ENCODE measurements at places on chromosomes 16 and 17.

DNA sequence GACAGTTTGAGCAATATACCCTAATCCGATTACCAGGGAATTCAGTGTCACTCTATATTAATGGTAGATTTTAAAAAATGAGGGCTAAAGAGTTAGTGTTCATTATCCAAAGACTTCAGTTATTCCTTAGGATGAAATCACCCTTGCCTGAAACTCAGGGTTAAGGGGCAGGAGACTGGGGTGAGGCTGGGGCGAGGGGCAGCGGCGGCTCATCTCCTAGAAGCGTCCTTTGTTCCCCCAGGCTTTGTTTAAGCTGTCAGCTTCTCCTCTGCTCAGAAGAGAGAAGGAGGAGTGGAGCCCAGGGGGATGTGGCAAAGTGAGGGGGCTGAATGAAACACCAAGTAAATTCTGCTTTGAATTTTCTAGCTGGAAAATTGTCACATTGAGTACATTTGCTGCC is 117.7 kb upstream of the ELAC2 start:
- no peak for DNase-seq

DNA sequence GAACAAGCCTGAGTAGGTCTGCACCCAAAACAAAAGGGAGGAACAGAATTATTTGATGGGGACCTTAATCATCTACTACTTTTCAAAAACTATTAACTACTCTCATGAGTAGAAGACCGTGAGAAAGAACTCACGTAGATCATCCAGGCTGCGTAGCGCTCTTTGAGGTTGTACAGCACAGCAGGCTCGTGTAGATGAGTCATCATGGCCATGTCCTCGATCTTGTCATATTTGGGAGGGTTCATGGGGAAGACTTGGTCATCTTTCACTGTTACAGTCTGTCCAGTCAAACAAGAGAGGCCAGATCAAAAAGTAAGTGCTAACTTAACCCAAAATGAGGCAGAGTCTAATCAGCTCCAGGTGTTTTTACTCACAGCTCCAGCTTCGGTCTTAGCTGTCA is 2.3 kb downstream of the MYH1 start:
- no peak for DNase-seq

DNA sequence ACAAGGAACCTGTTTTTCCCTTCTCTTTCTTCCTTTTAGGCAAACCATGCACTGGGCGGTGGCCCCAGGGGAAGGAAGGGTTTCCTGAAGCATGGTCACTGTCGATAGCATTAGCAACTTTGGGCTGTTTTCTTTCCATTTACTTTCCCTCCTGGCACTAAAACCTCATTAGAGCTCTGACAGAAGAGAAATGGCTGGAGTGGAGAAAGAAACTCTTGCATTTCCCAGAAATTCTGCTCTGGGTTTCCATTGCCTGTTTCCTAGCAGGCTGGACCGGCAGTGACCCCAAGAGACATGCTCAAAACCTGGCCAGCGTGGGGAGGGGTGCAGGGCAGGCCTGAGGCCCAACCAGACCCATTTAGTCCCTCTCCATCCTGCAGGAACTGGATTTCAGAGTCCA is 230.7 kb upstream of the CCL2 start:
- DNase-seq = no peak

- DNase-seq = no peak
Observed at GRCh38 chr17:10266296-10266876, 68.0 kb upstream of the GAS7 start.

DNA sequence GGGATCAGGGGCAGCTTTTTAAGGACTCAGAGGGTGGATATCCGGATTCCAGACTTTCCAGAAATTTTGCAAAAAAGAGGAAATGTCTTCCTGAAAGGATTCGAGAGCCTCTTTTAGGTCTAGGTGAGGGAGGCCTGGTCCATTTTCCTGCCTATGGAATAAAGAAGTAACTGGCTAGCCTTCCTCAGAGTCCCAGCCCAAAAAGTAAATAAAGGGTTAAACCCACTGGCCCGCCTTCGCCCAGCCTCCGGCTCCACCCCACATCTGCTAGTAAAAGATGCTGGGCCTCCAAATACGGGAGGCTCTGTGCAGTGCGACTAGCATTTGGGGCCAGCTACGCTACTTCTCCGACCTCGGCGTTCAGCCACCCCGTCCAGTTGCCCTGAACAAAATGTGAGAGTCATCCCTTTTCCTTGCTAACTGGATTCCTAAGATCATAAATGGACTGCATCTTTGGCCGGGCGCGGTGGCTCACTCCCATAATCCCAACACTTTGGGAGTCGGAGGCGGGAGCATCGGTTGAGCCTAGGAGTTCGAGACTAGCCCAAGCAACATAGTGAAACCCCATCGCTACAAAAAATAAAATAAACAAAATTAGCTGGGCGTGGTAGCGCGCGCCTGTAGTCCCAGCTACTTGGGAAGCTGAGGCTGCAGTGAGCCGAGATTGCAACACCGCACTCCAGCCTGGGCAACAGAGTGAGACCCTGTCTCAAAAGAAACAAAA is 824 bp upstream of the MPP2 start:
- DNase-seq = no peak

- no peak for DNase-seq
Observed at GRCh38 chr16:14202095-14202494, 131.0 kb downstream of the MRTFB start.

DNA sequence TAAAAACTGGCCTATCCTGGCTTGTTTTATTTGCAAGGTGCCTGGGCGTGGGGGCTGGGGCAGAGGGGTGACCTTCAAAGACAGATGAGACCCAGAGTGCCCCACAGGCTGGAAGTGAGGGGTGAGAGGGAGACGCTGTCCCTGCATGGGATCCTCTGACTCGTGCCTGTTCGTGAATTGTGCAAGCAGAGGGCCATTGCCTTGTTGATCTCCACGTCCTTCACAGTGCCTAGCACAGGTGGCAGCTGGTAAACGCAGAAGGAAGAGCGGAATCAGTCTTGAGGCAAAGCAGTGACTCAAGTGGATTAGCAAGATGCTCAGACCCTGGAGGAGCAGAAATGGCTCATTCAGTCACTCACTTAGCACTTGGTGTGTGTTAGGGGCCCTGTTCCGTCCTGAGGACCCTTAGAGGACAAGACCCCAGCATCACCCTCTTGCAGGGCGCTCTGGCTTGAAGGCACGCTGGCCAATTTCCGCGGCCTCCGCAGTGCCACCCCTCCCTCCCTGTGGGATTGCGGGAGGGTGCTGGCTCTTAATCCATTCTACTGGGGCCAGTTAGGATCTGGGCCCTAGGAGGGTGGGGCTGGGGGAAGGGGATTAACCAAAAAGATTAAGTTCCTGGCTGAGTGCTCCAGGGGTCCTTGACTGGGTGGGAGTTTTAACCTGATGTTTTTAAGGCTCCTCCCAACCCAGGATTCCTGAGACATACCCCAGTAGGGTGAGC is 151.2 kb downstream of the CCDC182 start:
- no peak for DNase-seq

DNA sequence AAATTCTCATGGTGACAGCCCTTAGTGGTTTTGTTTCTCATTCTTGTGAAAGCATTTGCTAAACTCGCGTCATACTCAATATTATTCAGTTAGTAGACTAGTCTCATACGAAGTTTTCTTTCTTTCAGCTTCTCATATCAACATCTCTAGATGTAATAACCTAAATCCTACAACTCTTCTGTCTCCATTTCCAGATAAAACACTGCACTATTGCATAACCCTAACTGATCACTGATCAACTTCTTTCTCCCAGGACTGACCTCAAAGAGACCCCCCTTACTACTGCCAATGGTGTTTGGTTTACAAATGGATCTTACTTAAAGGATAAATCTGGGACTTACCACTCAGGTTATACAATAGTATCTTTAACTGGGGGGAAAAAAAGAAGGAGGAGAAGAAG is 36.3 kb upstream of the TEKT1 start:
- DNase-seq = no peak

DNA sequence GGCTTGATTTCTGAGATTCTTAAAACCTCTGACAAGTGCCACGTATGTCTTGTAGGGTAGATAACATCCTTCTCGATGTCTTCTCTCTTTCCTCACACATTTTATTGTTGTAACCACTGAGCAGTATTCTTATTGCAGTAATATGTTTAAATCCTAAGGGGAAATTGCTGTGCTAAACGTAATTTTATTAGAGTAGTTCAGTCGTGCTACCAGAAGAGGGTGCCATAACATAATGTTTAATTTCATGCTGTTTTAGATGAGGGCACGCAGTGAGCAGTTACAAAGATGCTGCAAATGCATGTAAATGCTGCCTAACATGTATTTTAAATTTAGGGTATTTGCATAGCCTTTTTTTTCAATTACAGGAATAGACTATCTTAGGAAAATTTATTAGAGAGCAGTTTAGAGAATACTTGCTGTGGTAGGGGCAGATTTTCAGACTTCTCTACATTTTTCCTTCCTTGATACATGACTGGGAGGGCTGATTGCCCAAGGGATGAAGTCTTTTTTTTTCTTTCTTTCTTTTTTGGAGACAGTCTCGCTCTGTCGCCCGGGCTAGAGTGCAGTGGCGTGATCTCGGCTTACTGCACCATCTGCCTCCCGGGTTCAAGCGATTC is 51.7 kb downstream of the GAN start:
- DNase-seq = no peak

GRCh38 chr16:52182840-52183239 is 364.1 kb downstream of the TOX3 start:
- no peak for DNase-seq

- DNase-seq = no peak
Observed at GRCh38 chr16:10136916-10137315, 45.3 kb downstream of the GRIN2A start.

GRCh38 chr17:52790359-52790955 is 631.9 kb upstream of the CA10 start:
- no peak for DNase-seq

GRCh38 chr17:2985318-2985717 is 78.1 kb downstream of the OR1D5 start:
- DNase-seq = no peak

DNA sequence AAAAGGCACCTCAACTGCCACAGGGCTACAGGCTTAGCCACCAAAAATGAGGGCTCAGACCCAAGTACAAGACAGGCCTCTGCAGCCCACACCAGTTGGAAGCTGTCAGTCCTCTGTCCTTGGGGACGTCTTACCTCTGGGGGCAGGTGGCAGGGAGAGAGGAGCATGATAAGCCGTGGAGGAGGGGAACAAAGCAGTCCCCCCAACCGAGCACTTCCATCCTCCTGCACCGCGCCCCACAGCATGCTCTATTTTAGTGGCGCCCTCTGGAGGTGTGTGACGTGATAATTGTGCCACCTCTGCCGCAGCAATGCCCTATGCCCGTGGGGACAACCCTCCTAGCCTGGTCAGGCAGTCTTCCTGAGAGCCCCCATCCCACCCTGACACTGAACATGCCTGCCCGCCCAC is 13.6 kb downstream of the G6PC3 start:
- DNase-seq = no peak

DNA sequence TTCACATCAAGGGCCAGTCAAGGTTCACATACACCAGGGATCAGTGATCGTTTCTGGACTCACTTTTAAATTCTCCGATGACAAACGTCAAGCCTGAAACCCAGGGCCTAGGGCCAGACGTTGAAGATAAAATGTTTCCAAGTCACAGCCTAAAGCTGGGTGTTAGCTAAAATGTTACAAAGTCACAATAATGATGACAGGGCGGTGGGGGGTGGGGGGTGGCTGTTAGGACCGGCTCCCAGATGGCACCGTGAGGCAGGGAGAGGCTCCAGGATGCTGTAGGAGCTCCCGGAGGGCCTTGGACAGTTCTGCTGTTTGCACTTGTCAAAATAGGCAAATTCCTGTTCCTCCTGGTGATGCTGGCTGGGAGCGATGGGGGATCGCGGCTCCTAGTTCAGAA is 16.4 kb upstream of the RPL13 start:
- DNase-seq = no peak

DNA sequence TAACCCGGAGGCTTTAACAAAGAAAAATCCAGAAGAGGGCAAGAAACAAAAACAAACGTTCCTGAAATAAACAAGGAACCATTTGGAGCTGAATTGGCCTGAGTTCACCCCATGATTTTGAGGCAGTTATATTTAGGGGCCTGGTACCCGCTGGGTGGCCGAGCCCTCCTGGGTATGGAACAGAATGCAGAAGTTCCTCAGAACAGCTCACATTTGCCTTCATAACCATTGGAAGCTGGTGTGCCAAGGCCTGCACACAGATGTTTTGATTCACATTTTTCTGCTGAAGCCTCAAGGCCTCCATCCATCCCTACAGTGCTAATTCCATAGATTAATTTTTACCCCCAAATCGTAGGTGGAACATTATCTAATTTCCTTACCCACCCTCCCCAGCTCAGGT is 3.3 kb upstream of the ZFHX3 start:
- DNase-seq = no peak

- no peak for DNase-seq
Observed at GRCh38 chr16:53998966-53999522, 287.5 kb downstream of the IRX3 start.

DNA sequence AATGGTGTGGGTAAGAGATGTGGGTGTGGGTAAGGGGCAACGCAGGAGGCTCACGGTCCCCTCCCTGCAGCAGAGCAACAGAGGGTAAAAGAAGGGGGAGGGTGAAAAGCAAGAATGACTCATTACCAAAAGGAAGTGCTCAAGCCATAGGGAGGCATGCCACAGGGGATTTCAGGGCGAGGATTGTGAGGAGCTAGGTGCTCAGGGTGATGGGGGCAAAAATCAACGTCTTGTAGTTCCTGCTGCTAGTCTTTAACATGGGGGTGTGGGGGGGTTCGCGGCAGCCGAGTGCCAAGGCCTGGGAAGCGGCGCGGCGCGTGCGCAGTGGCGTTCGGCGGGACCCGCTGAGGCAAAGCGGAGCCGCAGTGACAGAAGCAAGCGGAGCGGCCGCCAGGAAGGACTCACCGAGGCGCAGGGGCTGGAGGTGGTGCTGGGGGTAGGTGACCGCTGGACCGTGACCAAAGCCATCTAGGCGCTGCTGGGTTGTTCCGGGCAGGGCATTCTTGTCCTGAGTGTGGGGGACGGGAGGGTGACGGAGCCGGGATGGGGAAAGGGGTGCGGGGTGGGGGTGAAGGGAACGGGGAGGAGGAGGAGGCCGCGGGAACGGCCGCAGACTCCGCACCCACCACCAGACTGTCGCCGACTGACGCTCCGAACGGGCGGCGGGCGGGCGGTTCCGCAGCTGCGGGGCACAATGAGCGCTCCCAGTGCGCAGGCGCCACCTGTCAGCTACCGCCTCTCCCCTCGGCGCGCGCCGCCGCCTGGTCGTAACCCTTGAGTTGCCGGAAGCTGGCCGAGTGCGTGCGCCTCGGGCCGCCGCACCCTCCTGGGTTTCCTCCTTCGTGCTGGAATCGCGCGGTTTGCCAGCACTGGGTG is at the start of gene SSH2:
Gene SSH2, minus strand, starts transcription at position 696 of the 876 bp plus-strand sequence. Its CDS starts 228 bp downstream, at position 468.
- peak; percentile 89 for DNase-seq

GRCh38 chr17:8273884-8274444 is 14.5 kb upstream of the RANGRF start:
- no peak for DNase-seq

DNA sequence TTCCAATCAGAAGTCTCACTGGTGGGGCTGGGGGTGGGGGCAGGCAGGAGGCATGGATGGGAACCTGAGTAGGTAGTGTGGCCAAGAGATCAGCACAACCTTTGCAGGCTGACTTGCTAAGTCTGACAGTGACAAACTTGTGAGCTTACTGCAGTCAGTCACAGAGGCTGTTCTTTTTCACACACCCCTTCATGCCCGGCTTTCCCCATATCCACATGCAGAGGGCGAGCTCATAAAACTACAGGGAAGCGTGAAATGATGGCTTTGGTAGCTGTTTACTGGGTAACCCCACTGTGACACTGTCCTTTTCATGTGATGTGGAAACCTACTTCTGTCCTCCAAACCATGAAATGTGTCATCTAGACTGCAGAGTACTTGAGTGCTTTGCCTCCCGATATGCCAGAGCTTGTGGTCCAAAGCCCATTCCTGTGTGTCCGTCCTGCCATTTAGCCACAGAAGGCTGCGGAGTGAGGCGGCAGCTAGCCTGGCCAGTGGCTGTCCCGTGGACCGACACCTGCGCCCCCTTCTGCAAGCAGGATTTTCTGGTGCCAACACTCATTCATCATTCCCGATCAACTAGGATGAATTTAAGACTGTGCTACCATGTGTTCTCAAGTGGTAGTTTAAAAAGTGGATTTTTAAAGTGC is 9.8 kb downstream of the GEMIN4 start:
- DNase-seq = no peak

Data from activated naive CD4-positive, alpha-beta T cell treated with anti-CD3 and anti-CD28 coated beads, Interleukin-2, amount 50 U/mL, for 72 hours (primary cell).